Activated CD8-positive, alpha-beta memory T cell treated with anti-CD3 and anti-CD28 coated beads for 24 hours (primary cell): ENCODE measurements at places on chromosomes 5 and 9.

GRCh38 chr5:93359296-93359959 is 221.6 kb downstream of the NR2F1-AS1 start:
- no peak for DNase-seq

DNA sequence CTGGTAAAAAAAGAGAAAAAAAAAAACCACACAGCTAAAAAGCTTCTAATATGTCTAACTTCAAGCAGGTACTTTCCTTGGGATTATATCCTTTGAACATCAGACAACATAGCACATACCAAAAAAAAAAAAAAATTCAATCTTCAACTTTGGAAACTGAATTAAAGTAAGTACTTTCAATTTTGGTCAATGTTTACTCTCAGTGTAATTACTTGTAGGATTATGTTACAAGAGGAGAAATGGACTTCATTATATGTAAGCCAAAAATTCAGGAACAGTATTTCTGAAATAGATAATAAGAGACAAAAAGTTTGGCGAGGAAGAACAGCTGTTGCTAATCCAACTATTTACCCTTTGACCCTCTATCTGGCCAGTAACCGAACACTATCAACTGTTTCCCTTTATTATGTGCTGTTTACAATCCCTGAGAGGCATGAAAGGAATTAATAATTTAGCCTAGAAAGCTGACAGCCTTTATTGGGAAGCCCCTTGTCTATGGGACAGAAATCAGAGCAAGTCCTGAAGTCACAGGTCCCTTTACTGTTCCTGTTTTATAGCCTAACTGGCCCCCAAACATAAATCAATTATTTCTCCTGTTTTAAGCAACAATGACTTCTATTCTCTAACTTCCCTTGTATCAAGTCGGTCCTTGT is 46.6 kb downstream of the NR6A1 start:
- no peak for DNase-seq

DNA sequence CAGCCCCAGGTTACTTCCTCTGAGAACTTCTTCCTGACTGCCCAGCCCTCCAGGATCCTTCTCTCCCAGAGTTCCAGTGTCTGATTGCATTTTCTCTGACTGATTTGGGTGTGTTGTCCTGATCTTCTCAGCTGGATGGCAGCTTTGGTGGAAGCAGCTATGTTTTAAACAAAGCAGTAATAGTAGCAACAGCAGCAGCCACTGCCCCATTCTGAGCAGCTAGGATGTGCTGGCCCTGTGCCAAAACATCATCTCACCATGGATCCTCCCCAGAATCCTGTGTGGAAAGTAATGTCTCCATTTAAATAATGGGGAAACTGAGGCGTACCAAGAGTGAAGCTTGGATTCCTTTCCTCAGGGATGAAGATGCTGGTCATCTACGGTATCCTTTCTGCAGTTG is 46.4 kb upstream of the PSD2 start:
- no peak for DNase-seq

- no peak for DNase-seq
These were observed 282.0 kb downstream of the ISL1 start for GRCh38 chr5:51665251-51665593.

DNA sequence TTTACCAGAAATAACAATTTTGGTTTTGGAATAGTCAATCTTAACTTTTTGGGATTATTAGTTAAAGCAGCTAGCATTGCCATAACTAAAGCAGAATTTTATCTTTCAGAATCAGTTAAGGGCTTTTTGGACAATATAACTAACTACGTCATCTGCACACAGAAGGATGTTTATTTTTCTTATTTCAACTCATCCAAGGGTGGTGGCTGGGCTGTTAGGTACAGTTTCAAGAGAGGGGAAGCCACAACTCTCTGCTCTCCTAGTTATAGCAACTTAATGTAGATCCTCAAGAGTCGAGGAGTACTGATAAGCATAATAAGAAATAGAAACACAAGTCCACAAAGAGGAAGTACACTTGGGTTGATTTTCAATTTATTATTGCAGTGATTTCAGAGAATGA is 65.6 kb downstream of the ANKRD55 start:
- DNase-seq, result no peak

GRCh38 chr5:178340187-178340586 is 107.6 kb upstream of the PHYKPL start:
- no peak for DNase-seq

DNA sequence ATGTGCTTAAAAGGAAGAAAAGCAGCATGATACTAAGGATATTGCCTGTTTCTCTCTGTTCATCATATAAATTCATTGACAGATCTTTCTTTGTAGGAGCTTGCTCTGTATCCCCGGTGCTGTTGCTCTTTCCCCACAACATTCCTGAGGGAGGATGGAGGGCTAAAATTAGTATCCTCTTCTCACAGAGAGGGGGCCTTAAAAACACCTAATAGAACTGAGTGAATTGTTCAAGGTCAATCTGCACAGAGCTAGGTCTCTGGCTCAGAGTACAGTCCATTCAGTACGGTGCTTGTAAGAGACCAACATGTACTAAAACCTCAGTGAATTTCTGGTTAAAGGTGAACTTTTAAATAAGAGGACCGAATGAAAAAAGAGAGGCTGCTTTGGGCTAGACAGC is 88.7 kb downstream of the PALM2AKAP2 start:
- no peak for DNase-seq

DNA sequence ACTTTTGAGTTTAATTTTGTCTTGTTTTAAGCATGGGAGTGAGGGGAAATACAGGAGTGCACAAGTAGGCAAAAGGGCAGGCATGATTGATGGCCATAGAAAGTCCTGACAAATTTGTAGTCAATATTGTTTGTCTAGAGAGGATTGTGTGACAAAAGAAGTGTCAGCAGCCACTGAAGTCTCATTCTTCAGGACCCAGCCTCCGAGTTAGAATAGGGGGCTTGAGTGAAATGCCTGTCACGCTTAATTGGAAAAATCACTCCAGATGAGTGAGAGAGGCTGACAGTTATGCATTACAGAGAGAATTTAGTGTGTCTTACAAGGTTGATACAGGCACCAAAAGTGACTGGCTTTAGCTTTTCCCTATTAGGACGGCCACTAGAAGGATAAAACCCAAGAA is 81.9 kb upstream of the RPS23 start:
- no peak for DNase-seq

- DNase-seq, result no peak
These were observed 23.3 kb downstream of the COX7C start for GRCh38 chr5:86640998-86641397.

- DNase-seq, result no peak
These were observed 41.9 kb upstream of the SAP30L start for GRCh38 chr5:154403776-154404387.

- DNase-seq, result peak; percentile 56
These were observed 16.8 kb downstream of the MGAT1 start for GRCh38 chr5:180785794-180786221.

- no peak for DNase-seq
These were observed 105.8 kb downstream of the DAB2IP start for GRCh38 chr9:121757281-121757585.

DNA sequence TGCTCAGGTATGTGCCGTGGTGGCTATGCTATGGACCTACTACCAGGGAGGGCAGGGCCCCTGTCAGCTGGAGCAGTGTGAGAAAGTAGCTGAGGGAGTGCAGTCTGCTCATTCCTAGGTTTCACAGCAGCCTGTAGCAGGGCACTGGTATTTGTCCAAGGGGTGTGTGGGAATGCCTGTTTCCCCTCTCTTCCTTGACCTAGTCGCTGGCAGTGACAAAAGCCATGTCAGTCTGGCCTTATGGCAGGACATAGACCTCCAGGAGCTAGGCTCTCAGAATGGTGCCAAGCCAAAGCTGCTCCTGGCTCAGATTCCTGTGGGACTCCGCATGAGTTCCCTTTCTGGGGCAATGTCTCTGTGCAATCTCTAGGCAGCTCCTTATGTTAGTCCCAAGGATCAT is 253.9 kb upstream of the TYRP1 start:
- no peak for DNase-seq

DNA sequence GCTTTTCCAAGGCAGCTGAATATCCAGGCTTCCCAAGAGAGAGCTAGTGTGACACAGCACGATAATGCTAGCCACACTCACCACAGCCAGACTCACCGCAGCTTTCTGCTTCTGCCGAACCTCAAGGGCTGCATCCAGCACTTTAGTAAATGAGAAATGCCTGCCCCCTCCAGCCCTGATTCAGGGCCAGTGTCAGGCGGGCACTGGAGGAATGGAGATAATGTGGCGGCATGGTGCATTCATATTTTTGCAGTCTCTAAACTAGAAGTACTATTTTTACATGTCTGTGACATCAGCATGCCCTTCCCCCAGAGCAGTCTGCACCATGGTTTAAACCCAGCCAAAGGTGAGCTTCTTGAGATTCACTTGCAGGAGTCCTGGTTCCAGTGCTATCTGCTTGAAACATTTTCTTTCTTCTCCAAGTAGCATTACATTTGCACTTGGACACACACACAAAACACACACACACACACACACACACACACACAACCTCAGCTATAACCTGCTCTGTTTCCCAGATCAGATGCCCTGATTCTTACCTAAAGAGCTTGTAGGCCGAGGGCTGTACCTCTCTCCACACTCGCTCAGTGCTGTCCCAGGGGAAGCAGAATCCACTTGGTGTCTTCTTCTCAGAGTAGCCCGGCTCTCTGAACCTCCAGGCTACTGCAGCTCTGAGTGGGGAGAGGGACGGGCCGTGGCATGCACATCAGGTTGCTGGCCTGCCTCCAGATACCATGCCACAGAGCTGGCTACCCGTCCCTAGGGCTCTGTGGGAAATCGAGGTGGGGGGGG is at the start of gene FGF1:
TSS of gene FGF1 (minus strand) at position 673 of the 792 bp plus-strand sequence. CDS start 71,963 bp downstream, outside the sequence.
- DNase-seq, result peak; percentile 13

DNA sequence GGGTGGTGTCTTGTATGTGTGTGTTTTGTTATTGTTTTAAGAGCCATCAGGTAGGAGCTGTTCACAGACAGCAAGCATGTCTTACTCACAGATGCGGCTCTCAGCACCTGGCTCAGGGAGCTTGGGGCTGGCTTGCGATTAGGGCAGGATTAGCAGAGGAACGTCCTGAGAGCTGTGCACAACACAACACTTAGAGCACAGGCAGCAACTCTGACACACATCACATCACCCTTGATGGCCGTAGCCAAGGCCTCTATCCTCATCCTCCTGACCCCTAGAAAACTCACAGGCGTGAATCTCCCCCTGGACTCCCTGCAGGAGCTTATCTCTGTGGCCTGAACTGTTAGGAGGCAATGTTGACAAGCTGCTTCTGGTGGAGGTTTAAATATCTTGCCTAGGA is 7.1 kb upstream of the IL17B start:
- DNase-seq, result no peak

- peak; percentile 76 for DNase-seq
These were observed at the start of gene SEMA6A for GRCh38 chr5:116574367-116575325. SEMA6A (minus strand) TSS chr5:116574823; CDS start chr5:116504944, 69,879 bp downstream.

DNA sequence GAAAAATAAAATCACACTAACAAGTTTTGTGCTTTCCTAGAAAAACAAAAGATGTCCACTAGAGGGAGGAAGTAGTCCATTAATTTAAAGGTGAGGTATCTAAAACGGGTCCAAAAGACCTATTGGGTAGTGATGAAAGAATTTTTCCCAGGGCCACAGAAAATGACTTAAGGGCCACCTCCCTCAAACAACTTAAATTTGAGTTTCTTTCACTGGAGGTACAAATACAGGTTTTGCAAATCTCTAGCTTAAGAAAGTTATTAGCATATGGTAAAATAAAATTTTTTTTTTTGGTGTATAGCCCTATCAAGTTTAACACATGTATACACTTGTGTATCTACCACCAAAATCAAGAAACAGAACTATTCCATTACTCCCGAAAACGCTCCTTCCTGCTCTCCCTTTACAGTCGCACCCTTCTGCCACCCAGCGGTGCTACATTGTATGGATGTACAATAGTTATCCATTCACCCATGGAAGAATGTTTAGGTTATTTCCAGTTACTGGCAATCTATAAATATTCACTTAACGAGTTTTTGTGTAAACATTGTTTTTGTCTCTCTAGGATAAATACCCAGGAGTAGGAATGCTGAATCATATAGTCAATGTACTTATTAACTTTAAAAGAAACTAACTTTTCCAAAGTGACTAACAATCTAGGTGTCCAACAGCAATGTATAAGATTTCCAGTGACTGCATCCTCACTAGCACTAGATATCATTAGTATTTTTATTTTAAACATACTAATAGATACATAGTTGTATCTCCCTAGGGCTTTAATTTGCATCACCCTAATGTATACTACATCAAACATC is 21.9 kb downstream of the DEPDC1B start:
- DNase-seq, result no peak

GRCh38 chr9:101083448-101084202 is 55.1 kb downstream of the PLPPR1 start:
- no peak for DNase-seq

GRCh38 chr5:167709625-167710024 is 581.8 kb upstream of the WWC1 start:
- DNase-seq, result no peak

GRCh38 chr5:6721442-6721841 is 8.2 kb downstream of the TENT4A start:
- DNase-seq, result no peak

- DNase-seq, result no peak
These were observed 171.9 kb downstream of the ZNF462 start for GRCh38 chr9:107034831-107035230.

DNA sequence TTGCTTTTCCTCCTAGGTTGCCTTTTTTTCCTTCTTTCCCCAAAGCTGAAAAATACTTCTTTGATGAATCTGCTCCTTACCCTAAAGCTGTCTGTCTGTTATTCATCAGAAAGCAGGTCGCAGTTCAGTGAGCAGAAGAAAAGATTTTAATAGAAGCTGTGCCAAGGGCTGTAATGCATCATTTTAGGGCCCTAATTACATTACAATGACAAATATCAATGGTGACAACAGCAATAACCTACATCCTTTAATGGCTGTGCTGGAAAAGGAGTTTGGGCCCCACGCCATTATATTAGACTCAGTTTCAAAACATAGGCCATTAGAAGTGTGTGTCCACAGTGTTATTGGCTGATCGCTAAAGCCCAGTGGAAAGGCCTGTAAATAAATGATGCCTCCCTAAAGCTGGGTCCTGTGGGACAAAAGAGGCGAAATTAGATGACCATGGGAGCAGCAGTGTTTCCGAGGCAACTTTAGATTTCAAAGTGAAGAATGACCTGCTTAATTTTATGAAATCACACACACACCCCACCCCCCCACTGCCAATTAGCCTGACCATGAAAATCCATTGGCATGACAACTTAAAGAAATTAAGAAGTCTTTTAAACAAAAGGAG is 38.4 kb downstream of the TLE4 start:
- DNase-seq, result no peak

- DNase-seq, result peak; percentile 90
These were observed 20.4 kb downstream of the GNPDA1 start for GRCh38 chr5:141992349-141992963.

- no peak for DNase-seq
These were observed 26.7 kb downstream of the NCBP1 start for GRCh38 chr9:97660340-97660739.

- DNase-seq, result no peak
These were observed 11.2 kb downstream of the IER5L start for GRCh38 chr9:129166623-129167557.

DNA sequence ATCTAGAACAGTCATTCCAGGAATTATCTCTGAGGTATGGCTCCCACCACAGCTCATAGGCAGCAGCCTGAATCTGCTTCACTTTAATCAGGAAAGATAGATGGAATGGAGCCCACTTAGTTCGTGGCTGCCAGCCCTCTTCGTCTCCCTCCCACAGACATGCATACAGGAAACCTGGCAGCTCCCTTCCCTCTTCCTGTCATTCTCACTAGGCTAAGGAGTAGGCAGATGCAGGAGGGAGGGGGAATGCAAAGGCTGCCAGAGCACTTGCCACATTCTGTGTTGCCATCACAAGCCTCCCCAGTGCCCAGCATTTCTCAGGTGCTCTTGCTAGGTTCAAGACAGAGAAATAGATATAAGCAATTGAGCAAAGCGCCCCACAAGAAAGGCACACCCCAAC is 378.9 kb downstream of the ELAVL2 start:
- no peak for DNase-seq
